ENCODE measurements at places on chromosomes 1 and 21.

GRCh38 chr1:145758116-145758515 is 38.8 kb downstream of the CD160 start:
- ATAC-seq: no peak

DNA sequence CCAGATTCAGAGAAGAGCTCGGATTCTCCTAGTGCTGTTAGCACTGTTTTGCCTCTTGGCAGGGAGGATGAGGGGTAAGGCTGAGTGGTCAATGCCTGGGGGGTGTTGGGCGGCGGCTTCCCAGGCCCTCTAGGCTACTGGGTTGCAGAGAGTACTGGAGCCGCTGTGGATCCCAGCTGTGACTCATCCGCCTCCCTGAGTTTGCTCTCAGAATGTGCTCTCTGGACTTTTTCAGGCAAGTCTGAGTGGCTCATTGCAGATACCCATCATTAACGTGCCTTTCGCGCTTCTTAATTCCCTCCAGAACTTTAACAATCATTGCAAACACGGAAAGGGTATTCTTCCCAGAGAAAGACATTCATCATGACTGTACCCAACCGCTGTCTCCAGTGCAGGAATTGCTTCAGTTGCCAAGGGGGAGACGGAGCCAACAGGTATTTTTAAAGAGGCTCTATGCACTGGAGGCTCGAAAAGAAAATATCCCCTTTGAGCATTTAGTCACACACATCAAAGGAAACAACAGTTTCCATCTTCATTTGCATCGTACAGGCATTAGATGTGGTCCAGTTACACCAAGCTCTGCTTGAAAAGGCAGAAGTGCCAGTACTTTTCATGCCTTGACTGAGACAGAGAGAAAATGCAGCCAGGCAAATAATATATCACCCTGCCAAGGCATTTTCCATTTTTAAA is 14.4 kb upstream of the CAMTA1 start:
- peak; percentile 97 for ATAC-seq

- ATAC-seq: no peak
Measured at GRCh38 chr1:236460103-236460502, 63.7 kb upstream of the LGALS8 start.

- ATAC-seq: no peak
Measured at GRCh38 chr1:181737056-181737455, 253.7 kb downstream of the CACNA1E start.

GRCh38 chr21:38769191-38769780 is 36.4 kb upstream of the ETS2 start:
- ATAC-seq: peak; percentile 11

- peak; percentile 73 for ATAC-seq
Measured at GRCh38 chr1:169906938-169907337, 13.2 kb upstream of the SCYL3 start.

GRCh38 chr1:20089328-20090077 is 19.5 kb downstream of the PLA2G5 start:
- ATAC-seq: no peak

- no peak for ATAC-seq
Measured at GRCh38 chr1:45543581-45544417, 6.8 kb upstream of the AKR1A1 start.

GRCh38 chr1:24540051-24540905 is 15.6 kb upstream of the NCMAP start:
- ATAC-seq: peak; percentile 36

- ATAC-seq: peak; percentile 82
Measured at GRCh38 chr1:224707843-224708725, 92.0 kb downstream of the CNIH3 start.

- ATAC-seq: no peak
Measured at GRCh38 chr1:106924360-106924759, 132.1 kb upstream of the PRMT6 start.

DNA sequence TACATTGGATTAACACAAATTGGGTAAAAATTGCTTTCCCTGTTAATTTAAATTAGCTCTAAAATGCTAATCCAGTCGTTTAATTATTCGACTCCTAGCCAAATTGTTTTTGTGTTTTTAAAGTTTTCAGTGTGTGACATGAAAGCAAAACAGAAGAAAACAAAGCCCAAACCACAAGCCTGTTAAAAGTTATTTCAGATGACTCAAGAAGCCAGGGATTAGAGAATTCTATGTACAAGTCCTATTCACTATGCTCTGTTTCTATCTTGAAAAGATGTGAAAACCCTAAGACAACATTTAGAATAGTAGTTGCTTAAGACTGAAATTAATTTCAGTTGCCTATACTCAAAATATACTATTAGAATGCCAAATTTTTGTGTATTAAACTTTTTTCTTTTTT is 294.8 kb upstream of the ADAMTS5 start:
- no peak for ATAC-seq

- ATAC-seq: peak; percentile 44
Measured at GRCh38 chr1:25556791-25557476, 13.5 kb downstream of the LDLRAP1 start.

DNA sequence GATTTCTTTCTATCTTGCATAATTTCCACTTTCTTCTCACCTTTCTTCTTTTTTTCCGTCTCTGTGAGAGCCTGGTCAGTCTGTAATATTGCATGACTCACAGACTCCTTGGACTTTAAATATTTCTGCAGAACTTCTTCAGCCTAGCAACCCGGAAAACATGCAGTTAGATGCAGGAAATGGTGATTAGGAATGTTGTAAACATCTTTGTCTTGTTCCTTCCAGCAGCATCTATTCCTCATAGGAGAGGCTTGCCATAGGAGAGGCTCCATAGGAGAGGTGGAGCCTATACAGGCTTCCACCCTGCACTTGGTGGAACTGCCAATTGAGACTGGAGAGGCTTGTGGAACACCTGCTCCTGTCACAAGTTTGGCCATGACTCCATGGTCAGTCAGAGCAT is 10.0 kb downstream of the GBP5 start:
- peak; percentile 76 for ATAC-seq

- ATAC-seq: no peak
Measured at GRCh38 chr1:244860914-244861610, 3.3 kb downstream of the HNRNPU start.

- no peak for ATAC-seq
Measured at GRCh38 chr1:56715156-56715555, 70.0 kb downstream of the PRKAA2 start.

DNA sequence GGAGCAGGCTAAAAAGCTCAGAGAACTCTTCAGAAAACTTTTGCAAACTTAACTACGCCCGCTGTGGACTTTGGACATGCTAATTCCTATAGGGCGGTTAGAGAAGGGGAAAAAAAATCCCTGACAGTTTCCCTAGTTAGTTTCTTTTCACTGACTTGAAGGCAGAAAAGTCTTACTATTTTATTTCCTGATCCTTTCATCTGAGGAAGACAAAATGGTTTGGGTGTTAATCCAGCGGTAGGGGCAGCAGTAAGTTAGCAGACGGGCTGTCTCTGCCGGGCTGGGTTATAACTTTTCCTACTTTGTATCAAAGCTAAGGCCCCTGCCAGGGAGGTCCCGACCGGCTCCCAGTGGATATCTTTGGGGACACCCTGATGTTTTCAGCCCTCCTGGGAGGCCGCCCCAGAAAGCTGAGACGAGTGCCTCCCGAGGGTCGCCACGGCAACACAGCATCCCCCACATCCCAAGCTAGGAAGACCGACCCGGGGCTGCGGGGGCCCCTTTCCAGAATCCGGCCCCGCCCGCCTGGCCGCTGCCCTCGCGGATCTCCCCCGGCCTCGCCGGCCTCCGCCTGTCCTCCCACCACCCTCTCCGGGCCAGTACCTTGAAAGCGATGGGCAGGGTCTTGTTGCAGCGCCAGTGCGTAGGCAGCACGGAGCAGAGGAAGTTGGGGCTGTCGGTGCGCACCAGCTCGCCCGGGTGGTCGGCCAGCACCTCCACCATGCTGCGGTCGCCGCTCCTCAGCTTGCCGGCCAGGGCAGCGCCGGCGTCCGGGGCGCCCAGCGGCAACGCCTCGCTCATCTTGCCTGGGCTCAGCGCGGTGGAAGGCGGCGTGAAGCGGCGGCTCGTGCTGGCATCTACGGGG is 162.6 kb downstream of the RUNX1 start:
- ATAC-seq: no peak

GRCh38 chr1:66282891-66283621 is 250.9 kb upstream of the SGIP1 start:
- ATAC-seq: no peak

DNA sequence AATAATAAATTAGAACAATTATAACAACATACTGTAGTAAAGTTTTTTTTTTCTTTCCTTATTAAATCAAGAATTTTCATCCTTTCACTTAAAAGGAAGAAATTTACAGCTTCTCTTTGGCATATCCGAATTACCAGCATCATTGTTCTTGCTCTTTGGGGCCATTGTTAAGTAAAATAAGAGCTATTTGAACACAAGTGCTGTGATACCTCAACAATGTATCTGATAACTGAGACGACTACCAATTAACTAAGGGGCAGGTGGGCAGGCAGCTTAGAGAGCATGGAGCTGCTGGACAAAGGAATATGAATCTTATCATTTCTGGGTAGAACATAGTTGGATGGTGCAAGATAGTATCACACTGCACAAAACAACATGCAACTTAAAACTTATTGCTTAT is 719.9 kb upstream of the TMPRSS15 start:
- no peak for ATAC-seq

DNA sequence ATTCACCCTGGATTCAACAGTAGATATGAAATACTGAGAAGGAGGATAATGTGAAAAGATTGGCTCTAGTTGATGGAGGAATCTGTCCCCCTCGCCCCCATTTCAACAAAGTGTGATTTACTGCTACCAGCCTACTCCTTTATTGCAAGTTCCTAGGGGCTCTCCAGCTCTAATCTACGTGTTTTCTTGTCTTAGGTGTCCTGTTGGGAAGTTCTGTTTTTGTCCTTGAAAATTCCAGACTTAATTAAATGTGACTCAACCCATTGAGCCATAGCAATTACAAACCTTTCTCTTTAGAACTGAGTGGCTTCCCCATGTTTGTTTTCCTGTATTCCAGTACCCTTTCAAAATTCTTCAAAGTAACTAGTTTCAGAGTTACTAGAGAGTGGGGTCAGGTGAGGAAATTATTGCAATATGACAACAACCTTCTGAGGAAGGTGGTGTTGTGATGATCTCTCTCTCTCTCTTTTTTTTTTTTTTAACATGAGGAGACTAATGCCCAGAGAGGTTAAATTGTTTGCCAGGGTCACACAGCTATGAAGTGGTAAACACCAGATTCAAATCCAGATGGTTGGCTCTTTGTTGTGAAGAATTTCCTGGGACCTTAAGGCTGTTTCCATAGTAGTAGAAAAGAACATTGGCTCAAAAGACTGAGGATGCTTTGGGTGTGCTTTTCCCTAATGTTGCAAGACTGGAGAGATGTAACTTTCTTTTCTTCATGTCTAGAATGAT is 3.5 kb downstream of the RGL1 start:
- ATAC-seq: no peak

DNA sequence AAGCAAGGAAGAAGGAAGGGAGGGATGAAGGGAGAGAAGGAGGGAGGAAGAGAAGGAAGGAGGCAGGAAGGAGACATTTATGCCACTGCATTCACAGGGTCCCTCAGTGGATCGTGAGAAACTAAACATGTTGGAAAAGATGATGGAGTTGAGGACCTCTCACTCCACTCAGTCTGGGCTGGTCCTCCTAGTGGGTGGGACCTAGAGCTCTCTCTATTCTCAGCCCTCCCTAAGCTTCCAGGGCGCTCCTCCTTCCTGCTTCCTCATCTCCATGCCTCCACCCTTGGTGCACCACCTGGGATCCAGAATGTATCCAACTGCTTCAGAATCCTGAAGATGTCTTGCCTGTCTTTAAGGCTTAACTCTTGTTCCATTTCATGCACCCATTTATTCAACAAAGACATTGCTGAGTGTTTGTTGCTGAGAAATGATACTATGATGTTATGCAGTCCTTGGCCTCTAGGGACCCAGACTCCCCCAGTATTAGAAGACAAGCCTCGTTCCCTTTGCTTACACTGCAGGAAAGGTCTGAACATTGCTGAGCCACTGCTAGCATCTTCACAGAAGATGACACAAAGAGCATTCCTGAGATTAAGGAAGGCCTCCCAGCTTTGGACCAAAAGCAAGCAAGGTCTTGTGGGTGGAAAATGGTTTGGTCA is 88.5 kb downstream of the BEND5 start:
- peak; percentile 91 for ATAC-seq

- ATAC-seq: no peak
Measured at GRCh38 chr1:35398739-35399138, 130.2 kb downstream of the ZMYM4 start.

DNA sequence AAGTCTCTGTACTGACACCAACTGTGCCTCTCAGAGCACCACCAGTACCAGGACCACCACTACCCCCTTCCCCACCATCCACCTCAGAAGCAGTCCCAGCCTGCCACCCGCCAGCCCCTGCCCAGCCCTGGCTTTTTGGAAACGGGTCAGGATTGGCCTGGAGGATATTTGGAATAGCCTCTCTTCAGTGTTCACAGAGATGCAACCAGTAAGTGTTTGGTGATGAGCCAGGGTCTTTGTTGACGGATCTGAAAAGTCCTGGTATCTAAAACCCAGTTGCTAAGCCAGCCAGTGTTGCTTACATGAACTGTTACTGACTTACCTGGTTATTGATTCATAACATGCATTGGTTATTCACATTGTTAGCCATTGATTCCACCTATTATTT is 1.1 kb downstream of the C1orf56 start:
- no peak for ATAC-seq

- no peak for ATAC-seq
Measured at GRCh38 chr1:183019860-183020259, 3.4 kb upstream of the LAMC1 start.

DNA sequence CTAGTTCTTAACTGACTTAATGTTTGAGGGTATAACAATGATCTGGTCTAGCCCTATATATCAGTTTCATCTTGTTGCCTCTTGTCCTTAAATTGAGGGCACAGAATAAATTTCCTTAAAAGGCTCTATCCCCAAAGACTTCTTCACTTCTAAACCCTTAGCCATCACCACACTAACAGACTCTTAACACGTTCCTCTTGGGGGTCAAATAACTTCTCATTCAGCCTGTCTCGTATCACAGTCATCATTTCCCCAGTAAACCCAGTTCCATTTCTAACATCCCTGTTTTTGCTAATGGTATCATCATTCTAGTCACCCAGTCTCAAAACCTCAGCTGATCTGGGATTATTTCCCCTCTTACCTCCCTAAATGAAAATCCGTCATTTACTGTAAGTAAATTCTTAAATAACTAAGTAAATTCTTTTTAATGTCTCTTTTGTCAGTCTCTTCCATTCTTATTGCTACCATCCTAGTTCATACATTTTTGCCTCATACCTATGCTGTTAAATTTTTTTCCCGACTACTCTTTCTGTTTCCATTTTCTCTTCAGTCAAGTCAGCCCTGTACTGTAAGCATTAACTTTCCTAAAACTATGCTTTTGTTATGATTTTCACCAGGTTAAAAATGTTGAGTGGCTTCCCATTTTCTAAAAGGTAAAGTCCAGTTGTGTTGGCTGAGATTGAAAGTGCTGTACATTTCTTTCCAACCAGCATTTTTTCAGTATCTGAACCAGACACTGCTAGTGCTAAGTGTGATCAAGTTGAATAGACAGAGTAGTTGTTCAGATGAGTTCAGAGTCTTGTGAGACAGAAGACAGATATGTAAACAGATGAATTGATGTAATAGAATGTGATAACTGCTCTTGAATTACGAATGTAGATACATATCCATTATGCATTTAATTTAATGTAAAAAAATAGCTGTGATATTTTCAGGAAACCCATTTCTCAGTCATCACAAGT is 6.9 kb downstream of the CTTNBP2NL start:
- peak; percentile 50 for ATAC-seq

GRCh38 chr1:51612447-51612961 is 4.4 kb upstream of the OSBPL9 start:
- no peak for ATAC-seq

Measured in SK-N-SH treated with all-trans-retinoic acid at 6 μM for 48 hours (cell line).